ENCODE measurements at places on chromosomes 6 and 20.

DNA sequence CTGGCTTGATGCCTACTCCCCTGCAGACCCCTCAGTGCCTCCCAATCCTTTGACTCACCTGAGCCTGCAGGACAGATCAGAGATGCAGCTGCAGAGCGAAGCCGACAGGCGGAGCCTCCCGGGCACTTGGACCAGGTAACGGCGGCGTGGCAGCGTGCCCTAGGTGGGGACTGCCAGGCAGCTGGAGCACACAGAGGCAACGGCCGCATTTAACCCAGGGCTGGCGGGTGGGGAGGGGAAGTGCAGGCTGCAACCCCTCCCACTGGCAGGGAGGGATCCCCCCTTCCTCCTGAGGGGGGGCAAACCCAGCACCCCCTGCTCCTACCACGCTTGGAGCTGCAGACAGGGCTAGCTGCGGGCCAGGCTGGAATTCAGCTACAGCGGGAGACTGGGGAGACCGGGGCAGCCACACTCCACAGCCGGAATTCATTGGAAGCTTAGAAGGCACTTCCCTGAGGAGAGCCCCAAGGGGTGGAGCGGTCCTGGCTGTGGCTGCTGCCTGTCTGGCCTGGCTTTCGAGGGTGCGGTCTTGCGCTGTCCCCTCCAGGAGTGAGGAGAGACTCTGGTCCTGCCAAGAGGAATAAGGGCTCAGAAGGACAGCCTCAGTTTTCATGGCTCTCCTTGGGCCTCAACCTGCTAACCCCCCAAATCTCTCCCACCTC, at the start of gene MATN4:
TSS of gene MATN4 (minus strand) at position 183 of the 662 bp plus-strand sequence. CDS start 2,717 bp downstream, outside the sequence.
- no peak for DNase-seq

DNA sequence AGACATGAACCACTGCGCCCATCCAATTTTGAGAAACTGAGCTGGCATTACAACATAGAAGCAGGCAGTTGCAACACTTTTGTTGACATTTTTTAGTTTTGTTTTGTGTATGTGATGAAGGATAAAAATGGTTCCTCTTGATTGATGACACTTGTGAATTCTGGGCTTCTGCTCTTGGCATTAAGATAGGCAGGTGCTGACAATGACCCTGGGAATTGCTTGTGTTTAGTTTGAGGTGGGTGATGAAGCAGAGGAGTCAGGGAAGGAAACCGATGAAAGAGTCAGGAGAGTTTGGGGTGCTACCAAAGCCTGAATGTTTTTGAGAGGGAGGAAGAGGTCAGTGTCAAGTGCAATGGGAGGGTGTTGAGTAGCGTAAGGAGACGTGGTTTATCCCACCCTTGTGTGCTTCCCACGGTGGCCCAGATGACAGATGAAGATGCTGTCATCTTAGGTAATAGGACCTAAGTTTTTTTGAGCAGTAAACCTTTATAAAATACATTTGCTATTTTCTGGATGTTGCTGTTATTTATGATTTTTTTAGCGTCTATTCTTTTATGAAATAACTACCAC, 19.4 kb downstream of the CDS2 start:
- DNase-seq = no peak

GRCh38 chr6:80287112-80287511, 180.6 kb downstream of the BCKDHB start:
- no peak for DNase-seq

DNA sequence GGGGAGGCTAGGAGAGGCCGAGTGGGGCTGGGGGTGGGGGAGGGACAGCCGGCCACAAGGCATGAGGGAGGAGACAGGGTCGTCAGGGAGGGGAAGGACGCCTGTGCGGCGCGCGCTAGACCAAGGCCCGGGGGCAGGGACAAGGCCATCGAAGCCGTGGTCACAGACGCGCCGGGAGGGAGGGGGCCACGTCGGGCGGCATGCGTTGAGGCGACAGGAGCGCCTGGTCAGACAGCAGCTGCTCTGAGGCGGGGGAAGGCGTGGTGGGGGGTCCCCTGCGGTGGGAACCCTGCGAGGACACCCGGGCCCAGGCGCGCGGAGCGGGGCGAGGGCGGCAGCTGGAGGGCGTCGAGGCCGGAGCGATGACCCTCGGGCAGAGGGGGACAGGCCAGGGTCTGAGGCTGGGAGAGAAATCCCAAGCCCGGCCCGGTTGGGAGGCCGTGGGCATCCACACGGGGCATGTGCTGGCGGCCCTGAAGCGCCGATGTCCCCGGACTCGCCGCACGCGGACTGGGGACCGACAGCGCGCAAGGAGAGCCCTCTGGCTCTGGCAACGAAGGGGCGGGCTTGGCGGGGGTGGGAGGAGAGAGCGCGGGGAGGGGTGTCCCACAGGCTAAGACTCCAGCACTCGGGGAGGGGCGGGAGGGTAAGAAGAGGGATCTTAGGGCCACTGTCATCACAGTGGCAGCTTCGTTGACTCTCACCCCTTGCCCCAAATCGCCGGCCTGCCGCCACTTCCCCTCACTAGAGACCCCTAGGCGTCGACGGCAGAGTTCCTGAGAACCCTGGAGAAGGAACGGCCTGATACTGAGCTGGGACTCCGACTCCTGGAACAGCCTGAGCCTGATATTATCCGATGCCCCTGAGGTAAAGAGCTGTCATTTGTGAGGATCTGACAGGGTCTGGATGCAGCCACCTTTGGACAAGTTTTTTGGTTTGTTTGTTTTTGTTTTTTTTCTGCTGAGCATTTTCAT, 5.0 kb downstream of the TMEM239 start:
- no peak for DNase-seq

DNA sequence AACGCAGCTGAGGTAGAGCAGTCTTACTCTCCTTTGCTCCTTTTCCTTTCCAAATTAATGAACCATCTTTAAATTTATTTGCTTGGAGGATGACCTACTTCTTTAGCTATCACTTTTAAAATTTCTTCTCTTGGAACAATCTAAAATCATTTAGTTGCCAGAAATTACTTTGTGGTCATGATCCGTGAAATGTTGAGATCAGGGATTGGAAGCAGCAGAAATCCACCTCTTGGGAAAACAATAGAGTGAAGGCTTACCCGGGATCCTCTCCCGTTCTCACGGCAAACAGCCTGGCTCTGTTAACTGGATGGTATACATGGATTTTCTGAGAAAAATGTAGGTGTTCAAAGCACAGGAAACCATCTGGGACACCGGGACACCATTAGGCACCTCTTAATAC, 7.7 kb downstream of the AKAP12 start:
- no peak for DNase-seq
